Gastrocnemius medialis (tissue), 4 donors: ENCODE measurements at places on chromosomes 5 and 9. TPM values are rescaled to one million over a fixed set of nuclear protein-coding genes. Genes with fewer than 3 reads are reported as not detected.

- DNase-seq, result no peak
Observed at GRCh38 chr9:4857163-4857810, 64.5 kb downstream of the RCL1 start.

DNA sequence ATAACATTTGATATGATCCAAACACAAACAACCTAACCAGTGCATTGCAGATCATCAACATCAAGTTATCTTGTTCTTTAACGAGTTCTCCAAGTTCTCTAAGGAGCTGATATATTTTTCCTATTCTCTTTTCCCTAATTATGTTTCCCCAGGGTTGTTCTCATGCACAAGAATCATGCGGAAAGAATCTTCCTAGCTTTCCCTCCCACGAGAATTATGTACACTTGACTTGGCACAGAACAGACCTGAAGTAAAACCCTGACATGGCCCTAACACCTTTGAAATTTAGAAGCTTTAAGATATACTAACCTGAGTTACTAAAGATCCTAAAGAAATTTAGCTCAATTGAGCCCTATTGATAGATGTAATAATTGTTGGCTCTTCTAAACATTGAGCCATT lies 110.7 kb upstream of the FST start:
- no peak for DNase-seq

The PLPP7 gene
- total RNA-seq, result 146 TPM

The ENTPD8 gene
- total RNA-seq, result not detected

DNA sequence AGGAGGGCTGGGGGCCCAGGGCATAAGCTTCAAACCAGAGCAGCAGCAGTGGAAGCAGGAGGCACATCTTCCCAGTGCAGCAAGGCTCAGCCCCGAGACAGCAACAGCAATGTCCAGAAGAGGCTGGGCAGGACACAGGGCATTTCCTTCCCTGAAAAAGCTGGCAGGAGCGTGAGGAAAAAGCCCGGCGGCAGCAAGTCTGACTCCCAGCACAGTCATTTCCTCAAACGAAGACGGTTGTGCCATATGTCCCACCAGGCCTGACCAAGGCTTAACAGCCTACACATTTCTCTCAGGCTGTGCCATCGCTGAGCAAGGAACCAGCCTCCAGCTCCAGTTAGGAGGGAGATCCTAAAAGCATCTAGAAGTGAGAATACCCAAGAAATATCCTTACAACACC lies 74.5 kb downstream of the APTX start:
- DNase-seq, result no peak

DNA sequence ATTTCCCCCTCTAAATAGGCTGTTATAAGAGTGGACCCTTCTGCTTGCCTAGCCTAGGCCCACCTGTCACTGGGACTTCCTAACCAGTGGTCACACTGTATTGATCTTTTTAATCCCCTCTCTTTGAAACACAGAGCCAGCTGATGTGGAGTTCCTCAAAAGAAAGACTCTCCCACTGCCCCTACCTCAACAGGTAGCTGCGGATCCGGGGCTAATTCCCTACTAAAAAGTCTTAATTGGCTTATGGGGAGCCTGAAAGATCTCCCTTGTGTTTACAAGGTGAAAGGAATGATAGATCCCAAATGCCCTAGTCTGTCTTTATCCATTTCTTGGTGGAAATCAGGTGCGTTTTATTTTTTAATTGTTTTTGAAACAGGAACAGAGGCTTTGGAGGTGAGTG lies 2.0 kb downstream of the NEUROG1 start:
- no peak for DNase-seq

DNA sequence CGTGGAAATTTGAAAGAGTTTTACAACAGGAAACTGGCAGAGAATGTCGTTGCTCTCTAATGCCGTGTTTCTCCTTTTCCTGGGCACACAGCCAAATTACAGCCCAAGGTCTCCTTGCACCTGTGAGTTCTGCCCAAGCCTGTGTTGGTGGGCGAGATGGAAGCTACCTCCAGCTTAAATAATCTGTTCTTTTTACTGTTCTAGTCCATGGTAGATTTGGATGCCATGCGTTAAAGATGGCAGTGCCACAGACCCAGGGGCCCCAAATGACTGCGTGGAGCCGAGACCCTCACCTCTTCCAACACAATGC lies 92.6 kb upstream of the IRX4 start:
- DNase-seq, result no peak

DNA sequence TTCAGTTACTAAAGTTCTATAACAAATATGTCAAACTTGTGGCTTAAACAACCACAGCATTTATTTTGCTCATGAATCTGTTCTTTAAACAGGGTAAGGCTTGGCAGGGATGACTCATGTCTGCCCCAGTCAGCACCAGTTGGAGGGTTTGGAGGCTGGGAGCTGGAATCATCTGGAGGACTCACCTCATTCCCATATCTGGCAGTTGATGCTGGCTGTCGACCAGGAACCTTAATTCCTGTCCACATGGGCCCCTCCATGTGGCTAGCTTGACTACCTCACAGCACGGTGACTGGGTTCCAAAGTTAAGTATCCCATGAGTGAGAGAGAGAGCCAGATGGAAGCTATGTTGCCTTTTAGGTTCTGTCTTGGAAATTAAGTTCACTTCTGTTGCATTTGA lies 13.8 kb upstream of the CCL28 start:
- DNase-seq, result no peak

DNA sequence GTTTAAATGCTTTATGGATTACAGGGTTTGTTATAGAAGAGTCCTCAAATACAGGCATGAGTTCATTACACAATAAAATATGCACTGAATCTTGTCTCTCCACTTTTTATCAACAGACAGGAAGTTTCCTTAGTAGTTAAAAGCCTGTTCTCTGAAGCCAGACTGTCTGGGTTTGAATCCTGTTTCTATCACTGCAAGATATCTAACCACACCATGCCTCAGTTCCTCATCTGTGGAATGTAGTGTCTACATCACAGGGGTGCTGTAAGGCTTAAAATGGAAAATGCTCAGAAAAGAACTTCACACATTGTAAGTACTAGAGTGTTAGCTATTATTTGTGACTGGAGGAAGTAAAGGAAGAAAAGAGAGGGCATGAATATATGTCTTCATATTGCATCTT lies 9.3 kb downstream of the LIX1 start:
- no peak for DNase-seq

The RASEF gene
- 0.16 TPM for total RNA-seq

DNA sequence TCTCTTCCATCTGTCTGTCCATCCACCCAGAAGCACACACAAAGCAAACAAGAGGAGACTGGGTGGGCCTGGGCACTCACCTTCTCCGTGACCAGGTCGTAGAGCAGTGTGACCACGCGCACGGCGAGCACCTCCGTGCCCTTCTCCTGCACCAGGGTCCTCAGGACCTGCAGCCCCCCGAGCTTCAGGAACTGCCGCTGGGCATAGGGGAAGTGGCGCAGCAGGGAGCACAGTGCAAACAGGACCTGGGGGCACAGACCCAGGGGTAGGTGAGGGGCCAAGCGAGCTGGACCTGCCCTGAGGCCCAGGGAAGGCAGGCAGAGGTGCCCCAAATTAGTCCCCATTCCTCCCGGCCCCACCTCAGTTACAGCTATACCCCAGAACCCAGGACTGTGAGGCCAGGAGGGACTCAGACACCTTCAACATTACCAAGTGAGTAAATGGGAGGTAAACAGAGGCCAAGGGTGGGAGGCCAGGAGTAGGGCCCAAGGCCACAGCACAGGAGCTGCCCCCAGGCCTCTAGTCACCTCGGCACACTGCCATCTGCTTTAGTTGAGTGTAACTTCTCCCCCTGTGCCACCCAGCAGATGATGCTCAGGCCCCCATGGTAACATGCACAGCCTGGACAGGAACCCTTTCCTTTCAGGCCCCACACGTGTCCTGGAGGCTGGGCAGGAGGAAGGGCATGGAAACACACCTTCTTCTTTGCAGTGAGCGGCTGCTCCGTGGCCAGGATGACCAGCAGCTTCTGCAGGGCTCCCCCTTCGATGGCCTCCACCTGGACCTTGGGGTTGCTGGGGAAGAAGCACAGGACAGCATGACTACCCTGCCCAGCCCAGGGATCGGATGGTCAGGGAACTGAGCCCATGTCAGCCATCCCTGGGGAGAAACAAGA lies 76.2 kb upstream of the LRRTM2 start:
- no peak for DNase-seq

The IL7R gene
- total RNA-seq, result 1.0 TPM

DNA sequence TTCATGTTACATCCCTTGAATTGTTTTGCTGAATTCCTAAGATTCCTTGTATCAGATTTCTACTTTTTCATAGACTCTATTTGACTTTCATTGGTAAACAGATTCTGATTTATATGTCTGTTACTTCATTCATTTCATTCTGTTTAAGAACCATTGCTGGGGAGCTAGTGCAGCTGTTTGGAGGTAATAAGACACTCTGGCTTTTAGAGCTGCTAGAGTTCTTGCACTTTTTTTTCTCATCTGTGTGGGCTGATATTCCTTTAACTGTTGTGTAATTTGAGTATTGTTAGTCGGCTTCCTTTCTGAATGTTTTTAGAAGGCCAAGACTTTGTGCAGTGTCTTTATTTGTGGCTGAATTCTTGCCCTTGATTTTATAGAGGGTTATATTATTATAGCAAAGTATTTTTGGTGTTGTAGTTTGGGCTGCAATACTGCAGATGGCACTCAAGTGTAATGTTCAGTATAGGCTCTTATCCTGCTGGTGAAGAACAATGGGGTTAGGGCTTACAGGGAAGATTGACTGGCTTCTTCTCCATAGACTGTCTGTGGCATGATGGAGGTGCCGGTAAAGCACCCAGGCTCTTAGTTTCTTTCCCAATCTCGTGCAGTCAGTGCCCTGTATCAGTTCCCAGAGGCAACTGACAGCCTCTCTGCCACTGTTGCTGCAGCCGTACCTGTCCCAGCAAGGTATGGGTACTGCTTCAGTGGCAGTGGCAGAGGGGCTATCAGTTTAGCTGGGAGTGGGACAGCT lies 162.2 kb downstream of the OXCT1 start:
- no peak for DNase-seq

DNA sequence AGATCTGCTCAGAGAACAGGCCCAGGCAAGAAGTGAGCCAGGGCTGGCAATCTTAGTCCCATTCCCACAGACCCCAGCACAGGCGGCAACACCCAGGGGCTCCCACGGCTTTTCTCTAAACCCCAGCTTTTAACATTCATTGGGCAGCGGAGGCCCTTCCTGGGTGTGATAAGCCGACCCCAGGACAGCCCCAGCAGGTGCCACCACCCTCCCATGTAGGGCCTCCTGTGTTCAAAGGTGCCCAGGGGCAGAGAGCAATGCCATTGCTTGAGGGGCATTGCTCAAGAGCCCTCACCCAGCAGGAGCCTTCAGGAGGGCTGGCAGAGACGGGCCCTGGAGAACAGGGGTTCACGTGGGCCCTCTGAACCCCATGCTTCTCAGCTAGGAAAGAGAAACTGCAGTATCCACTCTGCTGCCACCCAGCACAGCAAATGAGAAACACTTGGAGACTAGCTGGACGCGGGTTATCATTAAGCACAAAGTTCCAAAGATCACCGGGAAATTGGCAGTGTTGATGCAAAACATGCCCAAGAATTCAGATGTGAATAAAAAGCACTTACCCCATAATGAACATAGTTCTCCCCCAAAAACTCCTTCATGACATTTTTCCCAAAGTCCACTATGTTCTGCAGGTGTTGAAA lies 13.9 kb downstream of the IPPK start:
- no peak for DNase-seq

DNA sequence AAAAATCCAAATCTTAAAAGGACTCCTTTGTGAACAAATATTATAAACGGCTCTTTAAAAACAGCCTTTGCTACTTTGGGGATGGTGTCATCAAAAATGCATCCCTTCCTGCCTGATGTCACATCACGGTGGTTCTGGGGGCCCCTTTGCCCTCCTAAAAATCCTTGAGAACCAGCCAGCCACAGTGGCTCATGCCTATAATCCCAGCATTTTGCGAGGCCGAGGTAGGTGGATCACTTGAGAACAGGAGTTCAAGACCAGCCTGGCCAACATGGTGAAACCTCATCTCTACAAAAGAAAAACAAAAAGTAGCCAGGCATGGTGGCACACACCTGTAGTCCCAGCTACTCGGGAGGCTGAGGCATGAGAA lies 43.9 kb downstream of the FNBP1 start:
- DNase-seq, result no peak

The TAL2 gene
- total RNA-seq, result not detected
